Nephron progenitor cell (in vitro differentiated cells): ENCODE measurements at places on chromosomes 4 and X.

- no peak for DNase-seq
Observed at GRCh38 chr4:57093845-57094831, 16.0 kb downstream of the IGFBP7 start.

DNA sequence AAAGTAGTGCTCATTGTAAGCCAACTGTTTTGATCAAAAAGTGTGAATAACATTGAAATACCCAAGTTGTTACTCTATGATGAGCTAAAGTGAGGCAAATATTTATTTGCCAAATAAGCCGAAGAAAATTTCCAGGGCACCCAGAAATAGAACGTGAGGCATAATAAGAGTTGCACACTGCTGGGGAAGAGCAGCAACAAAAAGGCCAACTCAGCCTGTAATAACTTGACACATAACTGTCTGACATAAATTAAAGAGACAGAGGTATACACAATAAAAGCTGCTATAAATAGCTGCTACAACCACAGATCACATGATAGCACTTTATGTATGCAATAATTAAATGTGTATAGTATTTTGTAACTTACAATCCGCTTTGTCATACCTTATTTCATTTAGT lies 2.0 kb upstream of the ABCB7 start:
- DNase-seq, result no peak

- peak; percentile 54 for DNase-seq
Observed at GRCh38 chrX:19739683-19740082, 147.7 kb downstream of the SH3KBP1 start.

GRCh38 chrX:3227526-3227925 lies 118.9 kb downstream of the MXRA5 start:
- DNase-seq, result no peak

- DNase-seq, result no peak
Observed at GRCh38 chr4:152462047-152462446, 73.8 kb downstream of the FBXW7 start.

DNA sequence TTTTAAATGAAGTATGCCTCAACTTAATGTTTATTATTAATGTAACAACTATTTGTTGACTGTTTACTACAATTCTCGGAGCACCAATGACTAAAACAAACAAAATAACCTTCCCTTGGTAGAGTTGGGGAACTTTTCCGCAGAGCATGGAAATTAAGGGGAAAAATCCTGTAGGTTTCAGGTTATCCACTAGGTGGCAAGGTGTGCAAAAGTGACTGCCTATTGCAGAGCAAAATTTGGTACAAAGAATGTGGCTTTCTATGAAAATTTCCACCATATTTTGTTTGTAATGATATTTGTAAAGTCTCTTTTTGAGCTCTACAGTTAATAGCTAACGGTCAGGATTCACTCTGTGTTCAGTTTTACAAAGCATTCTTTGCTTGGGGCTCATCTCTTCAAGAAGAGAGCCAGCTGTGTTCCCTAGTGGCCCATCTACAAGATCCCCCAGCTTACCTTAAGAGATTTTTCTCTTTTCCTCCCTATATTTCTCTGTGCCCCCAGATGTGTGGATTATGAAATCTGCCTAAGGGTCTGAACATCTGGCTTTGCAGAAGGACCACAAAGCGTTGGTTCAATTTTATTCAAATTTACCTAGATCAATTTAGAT lies 61.1 kb downstream of the FBXO8 start:
- DNase-seq, result no peak

DNA sequence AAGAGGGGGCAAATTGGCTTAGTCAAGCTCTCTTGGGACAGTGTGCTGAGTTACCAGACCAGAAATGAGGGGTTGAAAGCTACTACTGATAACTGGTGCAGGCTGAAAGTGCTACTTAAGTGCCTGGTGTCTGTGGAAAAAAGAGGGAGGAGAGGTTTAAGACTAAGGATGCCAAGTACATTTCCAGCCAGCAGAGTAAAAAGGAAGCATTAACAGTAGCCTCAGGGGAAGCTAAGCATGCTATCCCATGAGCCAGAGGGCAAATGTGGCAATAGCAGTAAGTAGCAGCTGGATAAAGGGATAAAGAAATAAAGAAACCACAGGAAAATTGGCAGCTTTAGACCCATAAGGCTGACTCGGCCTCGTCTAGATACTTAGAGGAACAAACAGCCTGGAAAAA lies 196.3 kb upstream of the MAB21L2 start:
- DNase-seq, result no peak

- no peak for DNase-seq
Observed at GRCh38 chr4:7333024-7333780, 101.5 kb downstream of the PSAPL1 start.

GRCh38 chr4:40782876-40783275 lies 33.1 kb downstream of the NSUN7 start:
- DNase-seq, result no peak

GRCh38 chr4:152458801-152459302 lies 77.0 kb downstream of the FBXW7 start:
- no peak for DNase-seq
